ENCODE measurements at places on chromosomes 4 and X. TPM values are rescaled to one million over a fixed set of nuclear protein-coding genes. Genes with fewer than 3 reads are reported as not detected.
A peak's percentile ranks its signal among the peaks of the same experiment; 100 is the strongest.

ETDB gene
- not detected for total RNA-seq

GRCh38 chr4:111689214-111689613 lies 456.0 kb upstream of the FAM241A start:
- no peak overlapping the region for H3K4me3 ChIP-seq
- no peaks in the 10 kb centered on the region for H3K27me3 ChIP-seq
- no peak overlapping the region for H3K27ac ChIP-seq
- DNase-seq, result no peak
- H3K36me3 ChIP-seq, result no peaks in the 10 kb centered on the region

- DNase-seq, result no peak
- no peak overlapping the region for H3K27ac ChIP-seq
- H3K4me1 ChIP-seq, result no peaks in the 10 kb centered on the region
- no peaks in the 10 kb centered on the region for H3K36me3 ChIP-seq
Observed at GRCh38 chr4:138599965-138600364, 357.8 kb upstream of the SLC7A11 start.

GRCh38 chr4:186780291-186781031 lies 56.8 kb upstream of the FAT1 start:
- no peaks in the 10 kb centered on the region for H3K4me1 ChIP-seq
- no peak overlapping the region for H3K4me3 ChIP-seq
- no peaks in the 10 kb centered on the region for H3K27me3 ChIP-seq
- no peak for DNase-seq

GSTCD gene
- 17.5 TPM for total RNA-seq

DNA sequence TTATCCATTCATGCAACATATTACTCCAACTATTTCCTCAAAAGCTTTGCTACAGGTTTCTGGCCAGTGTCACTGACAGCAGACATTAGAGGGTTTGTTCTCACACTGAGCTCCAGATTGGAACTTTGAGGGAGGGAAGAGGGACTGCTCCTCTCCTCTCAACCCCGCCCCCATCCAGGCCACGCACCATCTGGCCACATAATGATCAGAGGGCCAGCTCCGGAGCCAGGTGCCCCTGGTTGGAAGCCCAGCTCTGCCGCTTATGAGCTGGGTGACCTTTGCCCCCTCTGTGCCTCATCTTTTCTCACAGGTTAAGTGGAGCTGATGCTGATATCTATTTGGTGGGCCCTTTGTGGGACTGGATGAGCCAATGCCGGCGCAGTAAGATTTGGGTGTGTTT lies 55.8 kb downstream of the C4orf50 start:
- no peaks in the 10 kb centered on the region for H3K4me1 ChIP-seq
- no peak for DNase-seq
- no peak overlapping the region for H3K4me3 ChIP-seq
- H3K27me3 ChIP-seq, result peaks cover 3% of the 10 kb centered on the region

DNA sequence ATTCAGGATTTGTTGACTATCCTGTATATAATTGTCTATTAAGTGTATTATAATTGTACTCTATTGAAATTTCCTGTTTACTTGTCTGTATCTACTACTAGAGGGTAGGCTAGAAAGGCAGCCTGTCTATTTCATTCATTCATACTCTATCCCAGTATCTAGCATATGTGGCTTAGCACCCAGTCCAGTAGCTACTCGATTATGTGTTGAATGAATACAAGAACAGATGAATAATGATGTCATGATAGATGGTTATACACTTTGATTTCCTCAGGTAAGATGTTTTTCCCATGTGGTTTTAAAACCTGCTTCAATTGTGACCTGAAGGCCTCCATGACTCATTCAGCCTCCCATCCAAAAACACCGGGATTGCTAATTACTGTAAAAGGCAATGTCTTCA lies 68.0 kb downstream of the IL21 start:
- H3K4me1 ChIP-seq, result peaks cover 59% of the 10 kb centered on the region
- DNase-seq, result no peak
- peaks cover 9% of the 10 kb centered on the region for H3K36me3 ChIP-seq
- H3K27ac ChIP-seq, result peak overlapping the region; percentile 78
- no peaks in the 10 kb centered on the region for H3K27me3 ChIP-seq
- peak overlapping the region; percentile 14 for H3K4me3 ChIP-seq

DNA sequence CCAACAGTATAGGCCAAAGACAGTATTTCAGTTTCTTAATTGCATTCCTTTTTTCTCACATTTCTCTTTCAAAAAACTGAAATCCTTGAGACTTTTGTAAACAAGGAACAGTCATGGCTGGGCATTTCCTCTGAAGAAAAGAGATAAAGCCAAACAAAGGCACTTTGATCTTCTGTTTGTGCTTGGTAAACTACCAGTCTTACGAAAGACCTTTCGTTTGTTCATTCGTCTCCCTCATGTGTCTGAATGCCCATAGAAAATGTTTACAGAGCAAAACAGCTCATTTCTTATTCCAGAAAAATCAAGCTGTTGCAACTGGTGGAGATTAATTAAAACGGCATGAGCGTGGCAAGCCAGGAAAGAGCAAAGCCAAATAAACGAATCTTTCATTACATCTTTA lies 178.0 kb downstream of the GASK1B start:
- no peak for DNase-seq
- no peaks in the 10 kb centered on the region for H3K36me3 ChIP-seq

HS6ST2 gene
- 1.2 TPM for total RNA-seq

DNA sequence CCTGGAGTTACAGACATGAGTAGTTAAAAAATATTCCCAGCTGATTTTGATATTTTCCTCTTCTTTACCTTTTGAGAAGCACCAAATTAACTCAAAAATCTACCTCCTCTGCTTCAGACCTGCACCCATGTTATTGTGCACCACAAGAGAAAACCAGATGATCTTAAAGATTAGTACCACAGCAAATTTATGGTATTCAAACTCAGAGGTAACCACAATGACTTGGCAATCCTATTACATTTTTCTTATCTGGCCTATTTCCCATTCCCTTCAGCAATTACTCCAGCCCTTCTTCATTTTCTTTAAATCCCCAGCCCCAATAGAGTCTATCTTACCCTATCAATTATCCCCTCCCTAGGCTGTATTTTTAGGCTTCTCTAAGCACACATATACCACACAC lies 535.1 kb downstream of the FAT4 start:
- no peaks in the 10 kb centered on the region for H3K27me3 ChIP-seq
- no peaks in the 10 kb centered on the region for H3K36me3 ChIP-seq
- H3K4me1 ChIP-seq, result no peaks in the 10 kb centered on the region
- no peak overlapping the region for H3K4me3 ChIP-seq

GRCh38 chr4:147312376-147313046 lies 168.4 kb upstream of the EDNRA start:
- no peaks in the 10 kb centered on the region for H3K27me3 ChIP-seq
- no peak overlapping the region for H3K27ac ChIP-seq
- DNase-seq, result no peak
- no peak overlapping the region for H3K4me3 ChIP-seq
- H3K4me1 ChIP-seq, result no peaks in the 10 kb centered on the region
- H3K36me3 ChIP-seq, result no peaks in the 10 kb centered on the region
